Spinal cord (tissue), 10 donors: ENCODE measurements at places on chromosomes 11 and 22.
A peak's percentile ranks its signal among the peaks of the same experiment; 100 is the strongest.

DNA sequence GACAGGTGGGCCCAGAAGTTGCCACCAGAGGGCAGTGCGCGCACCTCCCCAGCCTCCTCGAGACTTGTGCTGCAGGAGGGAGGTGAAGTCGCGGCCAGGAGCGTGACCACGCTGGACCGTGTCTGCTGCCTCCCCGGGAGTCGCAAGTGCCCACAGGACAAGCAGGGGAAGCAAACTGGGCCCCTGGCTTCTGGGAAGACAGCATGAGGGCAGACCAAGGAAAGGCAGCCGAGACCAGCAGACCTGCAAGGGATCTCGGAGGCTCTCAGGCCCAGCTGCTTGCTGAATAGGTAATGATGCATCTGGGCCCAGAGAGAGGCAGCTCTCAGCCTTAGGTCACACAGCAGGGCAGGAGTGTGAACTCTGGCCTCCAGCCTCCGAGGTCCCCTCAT, 17.0 kb upstream of the IL2RB start:
- DNase-seq = peak; percentile 79

DNA sequence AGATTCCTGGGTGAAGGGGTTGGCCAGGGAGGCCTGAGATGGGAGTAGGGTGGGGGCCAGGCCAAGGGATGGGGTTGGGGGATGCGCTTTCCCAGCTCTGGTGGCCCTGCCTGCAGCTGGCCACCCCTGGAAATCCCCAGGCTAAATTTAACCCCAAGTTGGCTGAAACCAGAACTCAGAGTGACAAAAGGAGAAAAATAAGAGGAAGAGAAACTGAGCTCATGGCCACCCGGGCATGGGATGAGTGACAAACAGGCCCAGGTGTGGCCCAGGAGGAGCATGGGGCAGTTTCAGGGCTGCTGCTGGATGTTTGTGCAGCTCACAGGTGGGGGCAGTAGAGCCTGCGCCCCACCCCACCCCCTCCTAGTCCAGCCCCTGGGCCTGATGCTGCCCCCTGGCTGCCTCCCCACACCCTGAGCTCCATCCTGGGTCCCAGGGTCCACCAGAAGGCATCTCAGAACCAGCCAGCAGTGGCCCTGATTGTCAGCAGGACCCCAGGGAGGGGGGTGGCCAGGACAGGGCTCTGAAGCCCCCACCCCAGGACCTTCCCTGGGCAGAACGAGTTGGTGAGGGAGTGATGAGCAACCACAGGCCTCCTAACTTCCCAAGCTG, 48.0 kb downstream of the IGLL5 start:
- no peak for DNase-seq

- DNase-seq = no peak
Observed at GRCh38 chr11:118877487-118878162, 6.1 kb upstream of the CXCR5 start.

DNA sequence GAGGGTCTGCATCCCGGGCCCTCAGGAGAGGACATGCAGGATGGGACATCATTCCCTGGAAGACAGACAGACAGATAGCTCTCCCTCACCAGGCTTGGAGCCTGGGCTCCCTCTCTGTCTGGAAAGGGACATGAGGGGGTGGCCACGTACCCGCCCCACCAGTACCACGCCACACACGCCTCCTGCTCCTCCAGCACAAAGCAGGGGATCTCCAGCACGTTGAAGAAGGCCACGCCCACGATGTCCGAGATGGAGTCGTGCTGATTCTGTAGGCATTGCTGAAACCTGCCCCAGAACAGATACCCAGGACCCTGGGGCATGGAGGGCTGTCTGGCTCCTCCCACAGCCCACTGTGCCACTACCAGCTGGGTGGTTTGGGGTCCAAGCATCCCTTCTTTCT, 2.2 kb downstream of the PLA2G3 start:
- DNase-seq = no peak

DNA sequence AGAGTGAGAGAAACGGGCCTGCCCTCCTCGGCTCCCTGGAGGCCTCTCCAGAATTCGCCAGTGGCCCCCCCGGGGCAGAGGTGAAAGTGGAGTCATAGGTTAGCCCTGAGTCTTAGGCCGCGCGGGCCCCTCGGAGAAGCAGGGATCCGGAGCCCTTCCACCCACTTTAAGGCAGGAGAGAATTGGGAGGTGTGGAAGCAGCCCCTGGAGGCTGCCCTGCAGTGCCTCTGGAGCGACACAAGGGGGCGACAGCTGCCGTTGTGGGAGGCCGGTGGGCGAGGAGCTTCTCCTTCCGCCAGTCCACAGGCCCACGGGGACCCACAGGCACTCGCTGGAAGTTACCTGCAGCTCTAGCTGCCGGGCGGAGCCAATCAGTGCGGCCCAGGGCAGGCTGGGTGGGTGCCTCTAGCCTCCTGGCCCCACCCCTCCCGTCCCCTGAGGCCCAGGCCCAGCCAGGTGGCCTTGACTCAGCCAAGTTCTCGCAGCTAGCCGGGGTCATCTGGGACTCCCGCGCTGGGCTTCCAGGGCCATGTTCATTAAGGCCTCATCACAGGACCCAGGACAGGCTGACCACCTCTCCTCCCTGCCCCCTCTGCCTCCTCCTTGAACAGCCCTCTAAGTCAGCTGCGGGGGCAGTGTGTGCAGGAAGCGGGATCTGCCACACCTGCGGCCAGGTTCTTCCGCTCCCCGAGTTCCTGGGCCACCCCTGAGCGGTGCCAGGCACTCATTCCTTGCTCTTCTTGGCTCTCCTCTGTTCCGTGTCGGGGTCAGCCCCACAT, 5.0 kb downstream of the DGKZ start:
- DNase-seq = no peak

- DNase-seq = no peak
Observed at GRCh38 chr11:20669820-20670684, 666 bp downstream of the NELL1 start.
